ENCODE measurements at places on chromosomes 16 and 17.

- DNase-seq, result no peak
These were observed 331.8 kb downstream of the TMEM114 start for GRCh38 chr16:8258523-8258922.

DNA sequence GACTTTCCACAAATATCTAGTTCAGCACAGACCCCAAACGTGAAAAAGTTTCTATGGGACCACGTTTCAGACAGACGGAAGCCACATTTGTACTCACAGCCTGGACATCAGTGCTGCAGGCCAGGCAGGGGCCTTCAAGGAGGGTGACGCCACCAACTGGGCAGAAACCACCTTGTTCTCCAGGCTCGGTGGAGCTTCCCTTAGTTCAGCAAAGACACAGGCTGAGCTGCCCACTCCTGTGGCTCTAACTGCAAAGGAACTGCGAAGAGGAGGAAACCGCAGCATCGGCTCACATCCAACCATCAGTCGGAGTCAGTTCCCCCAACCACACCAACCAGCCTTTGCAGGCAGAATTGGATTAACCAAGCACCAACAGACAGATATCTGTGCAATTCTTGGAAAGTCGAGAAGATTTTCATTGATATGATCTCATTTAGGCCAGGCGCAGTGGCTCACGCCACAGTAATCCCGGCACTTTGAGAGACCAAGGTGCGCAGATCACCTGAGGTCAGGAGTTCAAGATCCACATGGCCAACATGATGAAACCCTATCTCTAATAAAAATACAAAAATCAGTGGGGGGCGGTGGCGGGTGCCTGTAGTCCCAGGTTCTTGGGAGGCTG lies 73.3 kb upstream of the CNEP1R1 start:
- no peak for DNase-seq

DNA sequence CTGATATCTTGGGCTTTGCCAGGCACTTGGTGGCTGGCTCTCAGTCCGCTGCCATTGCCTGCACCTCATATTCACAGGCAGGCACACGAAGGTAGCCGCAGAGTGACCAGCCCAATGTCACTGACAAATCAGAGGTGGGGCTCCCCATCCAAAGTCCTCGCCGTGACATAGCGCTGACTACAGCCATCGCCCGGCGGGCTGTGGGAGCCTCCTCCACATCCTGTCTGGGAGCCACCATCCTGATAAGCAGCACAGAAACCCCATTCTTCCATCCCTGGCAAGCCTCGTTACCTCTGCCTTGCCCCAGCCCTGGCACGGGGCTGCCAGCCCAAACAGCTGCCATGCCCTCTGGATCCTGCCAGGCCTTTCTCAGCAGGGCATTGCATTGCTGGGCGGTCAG lies 437.8 kb downstream of the SLC39A11 start:
- no peak for DNase-seq

GRCh38 chr16:66651965-66652364 lies 44.6 kb downstream of the CMTM4 start:
- DNase-seq, result no peak

DNA sequence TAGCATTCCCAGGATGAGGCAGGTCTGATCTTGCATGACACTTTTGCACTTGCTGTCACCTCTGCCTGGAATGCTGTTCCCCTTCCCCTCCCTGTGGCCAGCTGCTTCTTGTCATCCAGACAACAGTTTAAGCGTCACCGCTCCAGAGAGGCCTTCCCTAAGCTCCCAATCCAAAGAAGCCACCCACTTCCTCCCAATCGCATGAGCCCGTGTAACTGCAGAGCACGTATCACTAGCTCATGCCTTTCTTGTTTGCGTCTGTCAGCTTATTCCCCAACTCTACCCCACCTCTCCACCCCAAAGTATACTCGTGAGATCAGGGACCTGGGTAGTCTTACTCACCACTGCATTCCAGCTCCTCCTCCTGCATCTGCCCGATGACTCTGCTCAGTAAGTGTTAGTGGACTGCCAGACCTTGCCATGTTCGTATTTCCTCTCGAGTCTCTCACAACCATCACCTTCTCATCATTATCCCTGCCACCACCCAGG lies 92.8 kb downstream of the GAS7 start:
- DNase-seq, result no peak

All from activated T-cell treated with anti-CD3 and anti-CD28 coated beads, Interleukin-2, amount 50 U/mL, for 1 hour (primary cell).